ENCODE measurements at places on chromosomes 6 and 20.

- no peak for DNase-seq
These were observed 50.5 kb upstream of the GCM1 start for GRCh38 chr6:53199156-53199555.

- no peak for DNase-seq
These were observed 17.0 kb upstream of the STX16 start for GRCh38 chr20:58634059-58634458.

GRCh38 chr6:6592826-6593475 is 4.4 kb downstream of the LY86 start:
- DNase-seq: no peak

DNA sequence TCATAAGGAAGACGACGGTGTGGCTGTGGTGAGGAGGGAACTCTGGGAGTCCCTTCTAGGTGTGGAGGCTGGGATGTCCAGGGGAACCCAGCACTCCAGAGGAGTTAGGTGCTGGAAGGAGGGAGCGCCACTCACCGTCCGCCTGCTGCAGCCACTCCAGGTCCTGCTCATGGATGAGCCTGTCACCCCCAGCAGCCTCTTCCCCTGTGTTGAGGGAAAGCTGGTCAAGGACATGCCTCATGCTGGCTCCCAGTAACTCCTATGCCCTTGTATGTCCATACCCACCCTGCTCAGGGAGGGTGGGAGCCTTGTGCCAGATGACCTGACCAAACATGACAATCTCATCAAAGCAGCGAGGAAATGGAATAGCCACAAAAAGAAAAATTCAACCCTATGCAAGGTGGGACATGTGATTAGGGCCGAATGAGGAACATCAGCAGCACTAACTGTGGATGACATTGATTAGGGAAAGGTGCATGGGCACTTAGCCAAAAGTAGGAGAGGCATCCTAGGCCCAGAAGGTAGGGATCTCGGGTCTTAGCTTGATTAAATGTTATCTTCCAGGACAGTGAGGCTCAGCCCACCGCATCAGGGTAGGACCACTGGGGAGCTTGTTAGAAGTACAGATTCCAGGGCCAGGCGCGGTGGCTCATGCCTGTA is 3.0 kb downstream of the DNPH1 start:
- DNase-seq: no peak

- DNase-seq: no peak
These were observed 111.8 kb downstream of the UBE3D start for GRCh38 chr6:82953871-82954270.

- DNase-seq: no peak
These were observed 277.9 kb upstream of the TCF21 start for GRCh38 chr6:133610971-133611370.

DNA sequence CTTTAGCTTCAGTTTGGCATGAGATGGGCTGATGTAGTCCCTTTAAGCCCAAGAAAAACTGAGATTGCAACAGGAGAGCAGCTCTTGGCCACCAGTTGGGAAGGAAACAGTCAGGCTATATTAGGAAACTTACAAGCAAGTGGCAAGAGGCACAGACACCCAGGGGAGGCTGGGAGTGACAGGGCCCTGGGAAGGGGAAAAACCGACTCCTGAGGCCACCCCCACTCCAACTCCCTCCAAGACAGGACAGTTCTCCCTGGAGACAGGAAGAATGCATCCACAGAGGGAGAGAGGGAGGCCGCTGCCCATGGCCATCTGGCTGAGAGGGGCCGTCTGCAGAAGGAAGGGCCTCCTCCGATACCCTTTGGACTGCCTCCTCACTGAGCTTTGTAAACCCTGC is 20.5 kb downstream of the JPH2 start:
- no peak for DNase-seq

DNA sequence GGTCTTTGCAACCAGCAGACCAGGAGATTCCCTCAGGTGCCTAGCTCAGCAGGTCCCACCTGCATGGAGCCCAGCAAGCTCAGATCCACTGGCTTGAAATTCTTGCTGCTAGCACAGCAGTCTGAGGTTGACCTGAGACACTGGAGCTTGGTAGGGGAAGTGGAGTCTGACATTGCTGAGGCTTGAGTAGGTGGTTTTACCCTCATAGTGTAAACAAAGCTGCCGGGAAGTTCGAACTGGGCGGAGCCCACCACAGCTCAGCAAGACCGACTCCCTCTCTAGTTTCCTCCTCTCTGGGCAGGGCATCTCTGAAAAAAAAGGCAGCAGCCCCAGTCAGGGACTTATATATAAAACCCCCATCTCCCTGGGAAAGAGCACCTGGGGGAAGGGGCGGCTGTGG is 34.3 kb downstream of the PRSS35 start:
- no peak for DNase-seq

DNA sequence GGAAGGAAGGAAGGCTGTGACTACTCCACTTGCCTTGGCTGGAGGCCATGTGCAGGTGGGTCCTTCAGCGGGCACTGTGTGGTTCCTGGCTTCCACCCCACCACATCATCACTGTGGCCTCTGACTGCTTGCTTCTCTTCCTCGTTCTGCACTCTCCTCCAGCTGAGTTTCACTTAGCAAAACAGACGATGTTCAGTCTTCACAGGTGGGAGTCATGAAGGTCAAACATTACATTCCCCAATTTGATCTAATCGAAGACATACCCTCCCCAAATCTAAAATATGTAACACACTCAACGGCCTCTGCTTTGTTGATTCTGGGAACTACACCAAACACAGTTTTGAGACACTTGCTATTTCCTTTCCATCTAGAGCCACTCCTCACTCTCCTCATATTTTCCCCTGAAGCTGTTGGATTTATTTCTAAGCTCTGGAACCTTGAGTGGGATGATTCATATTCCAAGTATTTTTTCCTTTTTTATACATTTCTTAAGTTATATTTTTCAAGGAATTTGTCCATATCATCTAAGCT is 132.5 kb upstream of the FOXA2 start:
- no peak for DNase-seq

DNA sequence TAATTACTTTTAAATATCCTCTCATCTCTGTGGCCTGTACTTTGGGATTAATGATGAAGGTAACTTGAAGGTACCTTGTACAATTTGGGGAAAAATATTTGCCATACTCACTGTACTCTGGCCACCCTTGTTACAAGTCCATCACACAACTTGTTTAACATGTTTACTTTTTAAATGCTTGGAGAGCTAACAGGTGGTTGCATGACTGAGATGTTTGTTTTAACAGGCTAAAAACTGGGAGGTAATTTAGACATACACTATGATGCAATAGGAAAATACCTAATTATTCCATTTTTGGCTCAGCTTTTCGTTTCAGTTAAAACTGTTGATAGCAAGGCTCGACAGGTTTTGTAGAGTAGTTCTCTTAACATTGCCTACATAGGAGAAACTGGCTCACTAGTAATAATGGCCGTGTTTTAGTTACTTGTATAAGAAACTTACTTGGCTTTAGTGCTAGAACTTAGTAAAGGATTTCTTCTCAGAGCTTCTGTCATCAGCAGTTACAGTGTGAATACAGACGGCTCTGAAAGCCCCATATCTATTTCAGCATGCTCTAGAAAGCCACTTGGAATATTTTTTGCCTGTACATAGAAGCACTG is 489.8 kb upstream of the SOX4 start:
- no peak for DNase-seq

DNA sequence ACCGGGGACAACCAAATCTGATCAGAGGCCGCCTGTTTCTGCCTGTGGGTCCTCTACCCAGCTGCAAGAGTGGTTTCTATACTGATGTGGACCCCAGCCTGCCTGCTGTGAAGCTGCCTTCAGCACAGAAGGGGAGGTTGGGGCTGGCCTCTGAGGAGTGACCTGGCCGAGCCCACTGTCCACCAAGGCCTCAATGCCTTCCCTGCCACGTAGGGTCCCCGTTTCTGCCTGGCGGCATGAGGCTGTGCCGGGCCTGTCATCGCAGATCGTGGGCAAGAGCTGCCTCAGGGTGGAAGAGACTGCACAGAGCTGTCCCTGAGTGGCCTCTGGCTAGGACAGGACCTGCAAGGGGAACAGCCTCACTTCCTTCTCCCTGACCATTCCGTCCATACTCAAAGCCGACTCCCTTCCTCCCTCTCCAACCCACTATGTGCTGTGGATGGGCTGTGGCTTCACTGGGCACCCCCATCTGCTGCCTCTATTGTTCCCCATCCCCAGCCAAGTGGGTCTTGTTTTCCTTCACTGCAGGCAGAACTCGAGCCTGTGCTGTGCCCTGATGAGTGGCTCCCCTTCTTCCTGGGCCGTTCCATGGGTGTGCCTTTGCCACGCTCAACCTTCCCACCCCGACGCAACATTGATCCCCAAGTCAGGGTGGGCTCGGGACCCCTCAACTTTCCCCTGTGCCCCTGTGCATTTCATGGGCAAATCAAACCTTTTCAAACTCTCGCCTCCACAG is 60.3 kb downstream of the ERMARD start:
- DNase-seq: no peak

- DNase-seq: no peak
These were observed 127.9 kb downstream of the NRN1 start for GRCh38 chr6:5878792-5879191.

GRCh38 chr6:85944776-85945175 is 302.1 kb upstream of the SYNCRIP start:
- no peak for DNase-seq

DNA sequence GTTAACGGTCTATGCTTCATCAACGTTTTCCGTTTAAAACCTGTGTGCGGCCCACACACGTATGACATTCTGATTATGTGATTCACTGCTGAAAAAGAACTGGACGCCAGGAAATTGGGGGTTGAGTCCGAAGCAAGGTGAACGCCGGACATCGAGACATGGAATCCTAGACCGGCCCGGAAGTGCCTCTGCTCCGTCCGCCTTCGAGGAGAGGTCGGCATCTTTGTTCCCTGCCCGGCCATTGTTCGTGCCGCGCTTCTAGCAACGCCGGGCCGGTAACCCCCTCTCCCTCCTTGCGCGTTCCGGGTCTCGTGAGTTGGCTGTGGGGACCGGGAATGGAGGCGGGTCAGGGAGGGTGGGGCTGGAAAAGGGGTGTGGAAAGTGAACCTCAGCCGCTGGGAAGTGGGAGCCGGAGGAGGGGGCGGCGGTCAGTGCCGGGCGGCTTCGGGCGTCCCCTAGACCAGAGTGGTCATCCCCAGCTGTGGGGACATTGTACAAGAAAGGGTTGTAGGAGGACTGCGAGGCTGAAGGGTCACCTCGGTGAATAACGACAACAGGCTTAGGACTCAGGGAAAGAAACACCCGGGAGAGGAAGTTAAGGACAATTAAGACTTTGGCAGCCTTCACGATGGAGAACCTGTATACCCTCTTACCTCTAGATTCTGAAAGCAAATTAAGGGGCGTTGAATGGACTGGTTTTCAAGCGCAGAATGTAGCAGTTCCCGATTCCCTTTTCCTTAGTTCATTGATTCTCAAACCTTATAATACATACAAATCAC is at the start of gene ZSCAN9:
Gene ZSCAN9 (plus strand): TSS at position 220 of the 779 bp plus-strand sequence. CDS start 1,810 bp downstream, outside the sequence.
- DNase-seq: peak; percentile 33

DNA sequence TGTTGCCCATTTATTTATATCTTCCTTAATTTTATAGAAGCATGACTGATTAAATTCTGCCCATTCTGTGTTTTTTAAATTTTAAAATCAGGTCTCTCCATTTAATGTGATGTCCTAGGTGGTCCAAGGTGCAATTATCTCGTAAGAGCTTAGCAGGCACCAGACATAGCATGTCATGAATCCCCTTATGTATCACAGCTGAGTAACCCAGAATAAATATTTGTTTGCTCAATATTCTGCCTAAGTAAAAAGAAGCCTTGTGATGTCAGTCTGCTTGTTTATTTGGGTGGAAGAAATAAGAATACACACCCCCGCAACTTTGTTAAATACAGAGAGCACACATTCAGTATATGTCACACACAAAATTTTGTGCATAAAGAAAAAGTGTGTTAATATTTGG is 211.3 kb downstream of the FARS2 start:
- no peak for DNase-seq

- no peak for DNase-seq
These were observed 154.9 kb downstream of the OR2B2 start for GRCh38 chr6:27757307-27757706.

DNA sequence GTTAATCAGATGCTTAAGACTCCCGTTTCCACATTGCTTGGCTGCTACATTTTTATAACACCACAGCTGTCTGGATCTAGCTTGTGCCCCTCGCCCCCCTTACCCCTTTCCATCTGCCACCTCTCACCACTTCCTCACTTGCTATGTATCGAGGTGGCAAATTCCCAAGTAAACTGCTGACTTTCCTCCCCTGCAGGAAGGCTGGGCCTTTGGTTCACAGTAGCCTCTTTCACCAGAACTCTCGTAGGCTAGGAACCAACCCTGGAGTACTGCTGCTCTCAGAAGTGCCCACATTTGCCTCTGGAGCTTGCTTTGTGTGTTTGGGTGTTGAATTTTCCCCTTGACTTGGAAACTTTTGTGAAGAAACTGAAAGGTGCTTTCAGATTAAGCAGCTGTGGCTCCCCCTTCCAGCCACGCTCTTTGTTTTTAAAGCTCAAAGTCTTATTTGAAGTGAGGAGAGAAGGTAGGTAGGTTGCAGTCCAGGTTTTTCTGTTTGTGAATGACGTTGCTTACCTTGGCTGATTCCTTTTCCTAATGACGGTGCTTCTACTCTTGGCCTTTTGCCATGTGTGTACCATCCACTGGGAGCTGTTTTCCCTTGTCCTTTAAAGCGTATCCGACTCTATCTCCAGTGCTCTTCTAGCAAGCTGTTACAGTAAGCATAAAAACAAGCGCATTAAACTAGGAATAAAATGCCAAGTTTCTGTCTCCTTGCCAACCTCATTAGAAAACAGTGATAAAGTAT is 90.4 kb downstream of the CARMIL1 start:
- DNase-seq: no peak

- DNase-seq: no peak
These were observed 124.9 kb upstream of the EDN1 start for GRCh38 chr6:12165297-12165696.

DNA sequence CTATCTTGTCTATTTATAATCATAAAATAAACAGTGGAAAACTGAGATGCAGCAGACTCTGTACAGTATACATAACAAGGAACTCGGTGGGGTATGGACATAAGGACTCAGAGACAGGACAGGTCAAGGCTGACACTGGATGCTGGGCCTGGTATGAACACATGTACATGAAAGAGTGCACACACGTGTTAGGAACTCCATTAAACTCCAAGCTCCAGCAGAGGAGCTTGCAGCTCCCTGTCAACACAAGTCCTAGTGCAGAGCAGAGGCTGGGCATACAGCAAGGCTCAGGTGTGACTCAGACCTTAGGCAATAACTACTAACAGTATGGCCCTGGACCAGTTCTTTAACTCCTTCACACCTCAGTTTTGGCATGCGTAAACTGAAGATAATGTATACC is 17.1 kb downstream of the NAPB start:
- DNase-seq: no peak

GRCh38 chr6:8159966-8160365 is 57.6 kb upstream of the EEF1E1 start:
- no peak for DNase-seq

- no peak for DNase-seq
These were observed 7.4 kb downstream of the SNX9 start for GRCh38 chr6:157830354-157831017.

GRCh38 chr20:62238569-62239277 is 402 bp downstream of the OSBPL2 start:
- no peak for DNase-seq

- DNase-seq: no peak
These were observed 7.8 kb downstream of the MDC1 start for GRCh38 chr6:30709101-30709868.

Measured in cerebellar nuclear complex (tissue), 1 donor.